GM23338 (cell line): ENCODE measurements at places on chromosomes 2 and 18.

- no peaks in the 10 kb centered on the region for H3K36me3 ChIP-seq
- no peak overlapping the region for H3K27ac ChIP-seq
- no peaks in the 10 kb centered on the region for H3K4me1 ChIP-seq
These were observed 31.5 kb downstream of the LYPD1 start for GRCh38 chr2:132638313-132639040.

GRCh38 chr18:245282-245847 is 22.5 kb downstream of the THOC1 start:
- no peak overlapping the region for H3K27ac ChIP-seq
- H3K4me1 ChIP-seq: no peaks in the 10 kb centered on the region
- peaks cover 44% of the 10 kb centered on the region for H3K36me3 ChIP-seq
- no peak overlapping the region for H3K4me3 ChIP-seq
- no peak for DNase-seq

GRCh38 chr2:202299712-202300111 is 34.1 kb downstream of the NOP58 start:
- H3K4me1 ChIP-seq: no peaks in the 10 kb centered on the region
- H3K36me3 ChIP-seq: peaks cover 73% of the 10 kb centered on the region
- H3K4me3 ChIP-seq: no peak overlapping the region
- DNase-seq: no peak

DNA sequence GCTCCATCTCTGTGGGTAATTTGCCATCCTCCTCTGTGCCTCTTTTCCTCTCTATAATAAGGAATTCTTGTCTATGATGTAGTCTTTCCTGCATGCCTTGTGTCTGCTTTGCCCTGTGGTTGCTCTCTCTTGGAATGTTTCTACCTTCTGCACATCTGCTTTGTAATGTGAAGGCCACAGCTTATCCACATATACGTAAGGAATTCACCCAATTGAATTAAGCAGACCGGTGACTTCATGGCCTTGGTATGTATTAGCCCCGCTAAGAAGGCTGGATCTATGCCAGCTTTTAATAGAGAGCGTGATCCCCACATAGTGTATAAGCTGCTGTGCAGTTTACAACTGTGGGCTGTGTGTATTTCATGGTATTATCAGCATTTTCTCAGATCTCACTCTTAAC is 274.7 kb downstream of the RNF144A start:
- H3K36me3 ChIP-seq: no peaks in the 10 kb centered on the region
- peak; percentile 6 for DNase-seq
- no peaks in the 10 kb centered on the region for H3K27me3 ChIP-seq
- no peak overlapping the region for H3K27ac ChIP-seq
- no peak overlapping the region for H3K4me3 ChIP-seq
- 0 out of 2 replicates have a peak, but pooled peaks cover 4% of the 10 kb centered on the region for H3K4me1 ChIP-seq

DNA sequence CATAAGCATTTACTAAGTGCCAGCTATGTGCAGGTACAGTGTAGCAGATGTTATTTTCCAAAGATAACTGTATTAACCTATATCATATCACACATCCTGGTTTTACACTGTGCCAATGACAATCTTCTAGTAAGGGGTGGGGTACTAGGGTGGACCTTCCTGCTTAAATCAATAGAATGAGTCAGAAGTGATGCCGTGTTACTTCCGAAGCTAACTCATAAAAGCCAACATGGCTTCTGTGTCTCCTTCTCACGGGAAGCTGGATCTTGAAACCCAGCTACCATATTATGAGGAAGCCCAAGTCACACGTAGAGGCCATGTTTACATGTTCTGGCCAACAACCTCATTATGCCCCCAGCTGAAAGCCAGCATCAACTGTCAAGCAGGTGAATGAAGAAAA is 59.1 kb downstream of the MRPL33 start:
- H3K4me3 ChIP-seq: no peak overlapping the region
- H3K4me1 ChIP-seq: no peaks in the 10 kb centered on the region
- no peak for DNase-seq

GRCh38 chr2:99867770-99868169 is 274.6 kb downstream of the AFF3 start:
- H3K4me1 ChIP-seq: no peaks in the 10 kb centered on the region
- no peak overlapping the region for H3K27ac ChIP-seq
- H3K4me3 ChIP-seq: no peak overlapping the region
- H3K27me3 ChIP-seq: no peaks in the 10 kb centered on the region

- H3K27me3 ChIP-seq: no peaks in the 10 kb centered on the region
- H3K36me3 ChIP-seq: no peaks in the 10 kb centered on the region
- no peak overlapping the region for H3K4me3 ChIP-seq
- H3K4me1 ChIP-seq: peaks cover 3% of the 10 kb centered on the region; the same call in 1 of the 2 replicates
- H3K27ac ChIP-seq: no peak overlapping the region
These were observed 81.8 kb downstream of the SCN9A start for GRCh38 chr2:166293984-166294383.

DNA sequence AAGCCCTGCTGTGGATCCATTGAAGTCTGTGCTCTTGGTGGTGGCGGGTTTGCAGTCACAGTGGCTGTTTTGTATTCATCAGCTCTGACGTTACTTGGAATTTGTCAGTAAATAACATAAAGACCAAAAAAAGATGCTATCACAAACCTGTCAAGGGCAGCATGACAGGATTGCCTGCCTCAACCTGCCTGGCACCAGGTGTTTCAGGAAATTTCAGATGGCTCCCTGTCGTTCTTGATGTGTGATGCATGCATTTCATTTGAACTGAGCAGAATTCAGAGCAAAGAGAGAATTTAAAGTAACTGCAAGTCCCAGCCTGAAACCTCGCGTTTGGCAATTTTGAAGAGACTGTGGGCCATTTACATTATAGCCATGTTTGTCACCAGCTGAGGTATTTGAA is 50.3 kb upstream of the EPC2 start:
- H3K36me3 ChIP-seq: no peaks in the 10 kb centered on the region
- H3K4me1 ChIP-seq: peaks cover 10% of the 10 kb centered on the region; the same call in 1 of the 2 replicates
- no peak overlapping the region for H3K27ac ChIP-seq
- H3K4me3 ChIP-seq: no peak overlapping the region
- H3K27me3 ChIP-seq: no peaks in the 10 kb centered on the region
